ENCODE measurements at places on chromosomes 3 and 15. TPM values are rescaled to one million over a fixed set of nuclear protein-coding genes. Genes with fewer than 3 reads are reported as not detected.

GRCh38 chr15:78943692-78944091 lies 1.2 kb downstream of the CTSH start:
- peak; percentile 67 for DNase-seq

- no peak for DNase-seq
Observed at GRCh38 chr15:57403017-57403416, 26.7 kb downstream of the CGNL1 start.

- DNase-seq: no peak
Observed at GRCh38 chr15:77869021-77869895, 208.3 kb downstream of the TBC1D2B start.

The LSMEM2 gene
- total RNA-seq: 0.20 TPM

DNA sequence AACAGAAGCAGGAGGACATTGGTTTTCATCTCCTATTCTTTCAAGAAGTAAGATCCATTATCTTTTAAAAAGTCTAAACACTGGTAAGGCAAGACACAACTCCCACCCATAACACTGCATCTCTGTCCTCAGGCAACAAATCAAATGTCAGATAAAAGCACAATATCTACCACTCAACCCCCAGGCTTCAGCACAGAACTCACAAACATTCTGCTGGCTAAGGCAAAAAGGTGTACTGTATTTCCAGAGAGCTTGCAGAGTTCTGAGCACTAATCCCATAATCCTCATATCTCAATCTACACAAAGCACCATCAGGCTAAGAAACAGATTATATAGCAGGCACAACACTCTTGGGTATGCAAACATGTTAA lies 20.9 kb downstream of the RAF1 start:
- no peak for DNase-seq

DNA sequence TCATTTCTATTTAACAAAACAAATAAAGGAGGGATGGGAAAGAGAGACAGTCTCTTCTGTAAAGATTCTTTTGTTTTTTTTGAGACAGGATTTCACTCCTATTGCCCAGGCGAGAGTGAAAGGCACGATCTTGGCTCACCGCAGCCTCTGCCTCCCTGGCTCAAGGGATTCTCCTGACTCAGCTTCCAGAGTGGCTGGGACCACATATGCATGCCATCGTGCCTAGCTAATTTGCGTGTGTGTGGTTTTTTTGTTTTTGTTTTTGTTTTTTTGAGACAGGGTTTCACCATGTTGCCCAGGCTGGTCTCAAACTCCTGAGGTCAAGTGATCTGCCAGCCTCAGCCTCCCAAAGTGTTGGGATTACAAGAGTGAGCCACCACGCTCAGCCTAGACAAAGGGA lies 23.3 kb downstream of the STAG1 start:
- peak; percentile 18 for DNase-seq

The ARHGAP11A gene
- total RNA-seq: 4.7 TPM

DNA sequence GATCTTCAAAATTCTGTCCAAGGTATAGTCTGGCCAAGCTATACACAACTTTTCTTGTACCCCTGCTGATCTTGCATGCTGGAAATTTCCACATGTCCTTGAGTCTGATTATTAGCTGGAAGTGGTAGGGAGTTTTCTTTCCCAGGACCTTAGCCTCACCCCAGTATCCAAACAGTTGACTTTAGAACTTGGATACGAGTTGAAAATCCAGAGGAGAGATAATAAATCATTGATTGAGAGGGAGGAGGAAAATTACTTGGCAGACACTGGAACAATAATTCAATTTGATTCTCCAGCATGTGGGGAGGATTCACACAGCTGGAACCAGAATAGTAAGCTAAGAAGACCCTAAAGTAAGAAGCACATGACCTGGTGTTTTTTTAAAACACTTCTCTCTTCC lies 116.4 kb downstream of the IL5RA start:
- no peak for DNase-seq

DNA sequence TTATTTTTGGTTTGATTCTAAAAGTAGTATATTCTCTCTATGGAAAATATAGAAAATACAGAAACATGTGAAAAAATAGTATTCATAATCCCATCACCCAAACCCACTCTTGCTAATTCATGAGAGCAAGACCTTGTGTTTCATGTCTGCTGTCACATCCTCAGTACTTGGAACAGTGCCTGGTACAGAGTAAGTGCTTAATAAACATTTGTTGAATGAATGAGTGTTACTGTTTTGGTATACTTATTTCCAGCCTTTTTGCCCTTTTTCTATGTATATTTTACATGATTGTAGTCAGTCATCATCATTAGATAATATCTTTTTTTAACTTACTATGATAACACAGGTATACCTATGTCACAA lies 59.3 kb downstream of the IL16 start:
- no peak for DNase-seq

DNA sequence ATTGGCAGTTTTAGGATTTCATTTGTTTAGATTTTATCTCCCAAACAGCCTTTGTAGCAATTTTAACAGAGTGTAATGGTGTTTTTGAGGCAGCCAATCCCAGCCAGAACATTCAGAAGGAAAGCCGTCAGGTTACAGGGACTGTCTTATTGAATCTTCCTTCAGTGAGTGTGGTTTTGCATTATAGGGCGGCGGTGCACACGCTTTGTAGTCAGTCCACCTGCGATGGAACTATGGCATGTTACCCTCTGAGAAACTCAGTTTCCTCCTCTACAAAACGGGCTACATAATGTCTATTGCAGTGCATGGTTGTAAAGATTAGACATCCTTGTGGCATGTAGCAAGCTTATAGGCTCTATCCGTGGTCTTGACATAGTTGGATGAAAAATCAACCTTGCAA lies 1.0 kb downstream of the LRRC28 start:
- no peak for DNase-seq

GRCh38 chr15:79071901-79072300 lies 18.7 kb downstream of the RASGRF1 start:
- no peak for DNase-seq

The COL6A6 gene
- 1.0 TPM for total RNA-seq

DNA sequence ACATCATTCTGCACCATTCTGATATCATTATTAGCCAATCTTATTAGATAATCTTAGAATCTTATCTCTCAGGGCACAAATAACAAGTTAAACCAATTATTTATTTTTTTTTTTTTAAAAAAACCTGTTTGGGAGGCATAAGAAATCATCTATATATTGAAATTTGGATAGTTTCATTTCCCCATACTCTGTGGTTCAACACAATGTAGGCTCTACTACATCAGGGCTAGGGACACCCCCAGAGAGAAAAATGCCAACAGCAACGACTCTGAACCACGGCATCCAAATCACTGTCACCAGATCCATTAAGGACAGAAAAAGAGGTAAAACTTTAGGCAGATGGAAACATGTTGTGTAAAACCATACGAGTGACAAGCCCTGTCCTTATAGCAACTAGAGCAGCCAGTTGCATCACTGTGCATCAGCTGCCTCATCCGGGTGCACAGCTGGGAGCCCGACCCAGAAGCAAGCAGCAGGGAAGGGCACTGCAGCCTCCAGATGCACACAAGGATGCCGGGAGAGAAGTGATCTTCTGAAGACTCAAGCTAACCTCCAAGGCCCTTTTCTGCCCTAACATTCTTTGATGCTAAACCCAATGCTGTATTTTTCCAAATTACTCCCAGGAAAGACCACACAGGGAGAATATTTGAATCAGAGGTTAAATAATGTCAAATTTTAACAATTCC lies 381.1 kb downstream of the CTNNB1 start:
- no peak for DNase-seq

The BTLA gene
- not detected for total RNA-seq

- DNase-seq: no peak
Observed at GRCh38 chr3:133330065-133330464, 69.8 kb upstream of the BFSP2 start.

DNA sequence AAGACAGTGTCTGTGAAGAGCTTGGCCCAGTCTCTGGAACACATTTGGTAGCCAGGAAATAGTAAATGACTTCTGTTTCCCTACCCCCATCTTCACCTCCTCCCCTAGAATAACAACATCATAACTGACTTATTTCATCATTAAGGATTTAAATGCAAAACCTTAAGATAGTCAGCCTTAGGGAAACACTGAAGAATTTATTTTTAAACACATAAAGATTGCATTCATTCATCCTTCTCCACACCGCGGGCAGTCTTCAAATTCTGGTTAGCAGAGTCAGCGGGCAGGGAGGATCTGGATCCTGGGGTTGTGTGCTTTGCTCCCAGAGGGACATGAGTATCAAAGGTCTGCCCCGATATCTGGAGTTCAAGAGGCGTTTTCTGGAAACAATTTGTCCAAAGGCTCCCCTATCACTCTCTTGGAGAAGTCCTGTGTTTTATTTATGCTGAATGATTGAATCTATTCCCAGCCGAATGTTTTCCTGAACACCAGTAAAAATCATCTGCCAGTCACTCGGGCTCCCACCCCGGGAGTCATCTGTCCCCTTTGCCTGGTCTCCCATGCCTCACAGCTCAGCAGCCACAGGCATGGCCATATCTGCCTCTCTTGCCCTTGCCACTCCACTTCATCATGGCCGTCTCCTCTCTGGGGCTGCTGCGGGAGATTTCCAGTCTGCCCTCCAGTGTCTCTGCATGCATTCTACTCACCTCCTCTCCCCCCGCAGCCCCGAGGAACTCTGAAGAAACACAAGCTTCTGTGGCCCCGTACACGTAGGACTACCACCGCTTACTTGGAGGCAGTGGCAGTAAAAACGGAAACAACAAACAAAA lies 234.7 kb upstream of the CTDSPL start:
- DNase-seq: no peak

The GRK7 gene
- total RNA-seq: 0.07 TPM

The MESP2 gene
- 1.2 TPM for total RNA-seq

The ADGRG7 gene
- 34.1 TPM for total RNA-seq

The UBA7 gene
- 10.7 TPM for total RNA-seq

- DNase-seq: peak; percentile 61
Observed at GRCh38 chr3:55554634-55555425, 67.7 kb upstream of the WNT5A start.

DNA sequence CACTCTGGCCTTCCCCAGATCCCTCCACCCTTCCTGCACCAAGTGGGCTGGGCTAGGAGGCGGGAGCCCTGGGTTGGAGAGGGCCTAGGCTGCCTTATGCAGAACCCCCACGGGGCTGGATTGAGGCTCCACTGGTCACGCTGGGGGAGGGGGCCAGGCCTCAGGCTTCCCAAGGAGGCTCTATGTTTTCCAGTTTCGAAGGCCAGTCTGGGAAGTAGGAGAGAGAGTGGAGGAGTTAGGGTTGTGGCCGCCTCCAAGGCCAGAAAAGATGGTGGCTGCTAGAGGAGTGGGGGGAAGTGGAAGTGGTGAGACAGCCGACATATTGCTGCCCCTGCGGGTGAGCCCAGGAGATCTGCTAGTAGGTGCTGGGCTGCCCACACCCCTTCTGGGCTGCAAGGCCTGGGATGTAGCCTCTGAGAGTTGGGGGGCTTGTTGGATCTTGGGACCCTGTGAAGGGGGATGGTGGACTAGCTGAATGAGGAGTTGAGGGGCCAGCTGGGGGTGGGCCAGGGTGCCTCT lies 1.2 kb downstream of the GNAI2 start:
- DNase-seq: peak; percentile 58

DNA sequence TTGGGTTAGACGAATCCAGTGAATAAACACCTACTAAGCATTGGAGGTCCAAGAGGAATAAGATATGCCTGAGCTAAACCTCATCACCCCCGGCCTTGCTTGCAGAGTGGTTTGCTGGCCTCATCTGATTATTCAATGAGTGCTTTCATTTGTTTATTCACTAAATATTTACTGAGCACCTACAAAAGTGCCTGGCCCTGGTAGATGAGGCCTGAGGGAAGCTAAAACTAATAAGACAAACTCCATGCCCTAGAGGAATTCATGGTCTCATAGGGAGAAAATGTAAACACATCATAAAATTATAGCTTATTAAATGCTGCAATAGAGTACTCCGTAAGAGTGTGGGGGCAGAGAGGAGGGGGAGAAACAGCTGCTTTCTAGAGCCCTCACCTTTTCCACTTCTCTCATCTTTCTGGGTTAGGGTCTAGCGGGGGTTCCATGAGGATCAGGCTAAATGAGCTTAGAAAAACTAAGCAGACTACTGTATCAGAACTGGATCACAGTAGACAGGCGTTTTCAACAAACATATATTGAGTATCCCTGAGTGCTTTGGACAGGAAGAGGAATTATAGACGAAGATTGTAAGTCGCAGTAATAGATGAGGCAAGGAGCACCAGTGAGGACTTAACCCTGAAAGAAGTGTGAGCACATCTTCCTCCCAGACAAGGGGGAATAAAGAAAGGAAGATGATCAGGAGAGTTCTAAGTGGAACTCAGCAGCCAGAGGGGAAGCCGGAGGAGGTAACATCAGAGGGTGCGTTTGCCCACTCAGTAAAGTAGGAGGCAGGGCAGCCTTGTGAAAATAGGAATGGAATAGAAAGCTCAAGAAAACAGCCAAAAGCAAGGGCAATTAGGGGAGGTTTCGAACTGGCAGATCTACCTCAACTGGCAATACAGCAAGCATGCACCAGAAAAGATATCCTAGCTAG lies 31.5 kb upstream of the LAMP3 start:
- DNase-seq: no peak

GRCh38 chr3:102301155-102301880 lies 133.5 kb upstream of the ZPLD1 start:
- DNase-seq: no peak

DNA sequence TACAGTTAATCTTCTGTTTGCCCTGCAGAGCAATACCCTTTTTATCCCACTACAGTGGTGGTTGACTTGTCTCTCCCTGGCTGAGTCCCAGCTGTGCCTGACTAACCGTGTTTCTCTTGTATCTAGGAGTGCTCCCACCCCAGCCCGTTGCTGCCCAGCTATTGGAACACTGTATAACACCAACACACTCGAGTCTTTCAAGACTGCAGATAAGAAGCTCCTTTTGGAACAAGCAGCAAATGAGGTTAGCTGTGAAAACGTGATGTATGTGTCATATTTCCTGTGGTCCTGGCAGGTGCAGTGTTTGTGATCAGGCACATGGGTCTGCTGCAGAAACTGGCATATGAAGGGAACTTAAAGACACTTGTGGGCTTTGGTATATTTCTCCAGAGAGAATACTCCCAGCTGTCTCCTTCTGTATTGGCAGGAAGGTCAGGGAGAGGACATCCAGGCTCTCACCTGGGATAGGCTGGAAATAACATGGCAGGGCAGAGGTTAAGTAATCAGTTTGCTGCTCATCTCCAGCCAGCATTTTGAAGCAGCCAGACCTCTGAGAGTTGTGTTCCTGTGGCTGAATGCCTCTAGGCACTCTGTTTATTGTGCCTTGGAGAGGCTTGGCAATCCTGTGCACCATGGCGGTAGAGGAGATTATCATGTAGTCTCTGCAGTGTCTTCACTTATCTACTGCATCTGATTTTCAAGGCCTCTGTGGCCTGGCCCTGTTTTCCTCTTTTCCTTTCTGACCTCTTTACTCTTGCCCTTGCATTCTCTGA lies 34.8 kb downstream of the ATG7 start:
- DNase-seq: no peak

The GOLGA8G gene
- total RNA-seq: not detected

- DNase-seq: no peak
Observed at GRCh38 chr15:101120987-101121386, 130.9 kb downstream of the CHSY1 start.

The PTX3 gene
- 23.7 TPM for total RNA-seq

- no peak for DNase-seq
Observed at GRCh38 chr3:31802981-31803740, 177.9 kb downstream of the OSBPL10 start.
